Muscle of leg (tissue), 16 donors: ENCODE measurements at places on chromosomes 5 and 9. TPM values are rescaled to one million over a fixed set of nuclear protein-coding genes. Genes with fewer than 3 reads are reported as not detected.

The EIF4E1B gene
- not detected for polyA plus RNA-seq

The FOXD1 gene
- 1.1 TPM for polyA plus RNA-seq

The ANKRD18B gene
- polyA plus RNA-seq: 2.7 TPM

The ADAMTSL2 gene
- polyA plus RNA-seq: 4.8 TPM

The PDGFRB gene
- 129 TPM for polyA plus RNA-seq
